Left cardiac atrium (tissue), 4 donors: ENCODE measurements at places on chromosomes 11 and 22. TPM values are rescaled to one million over a fixed set of nuclear protein-coding genes. Genes with fewer than 3 reads are reported as not detected.

DNA sequence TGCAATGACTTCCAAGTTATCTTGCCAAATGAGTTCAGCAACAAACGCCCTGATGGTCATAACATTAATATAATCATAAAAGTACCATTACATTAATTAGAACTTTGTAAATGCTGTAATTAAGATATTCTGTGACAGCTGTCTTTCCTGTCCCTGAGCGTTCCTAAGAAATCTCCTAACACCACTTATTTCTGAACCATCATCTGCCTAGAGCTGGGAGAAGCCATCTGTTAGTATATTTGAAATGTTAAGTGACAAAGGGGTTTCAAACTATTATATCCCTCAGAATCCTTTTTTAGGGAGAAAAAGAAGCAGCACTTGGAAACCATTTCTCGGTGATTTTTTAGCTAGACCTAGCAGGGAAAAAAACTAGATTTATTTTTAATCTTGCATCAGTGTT lies 657.5 kb downstream of the FAM181B start:
- DNase-seq: no peak

DNA sequence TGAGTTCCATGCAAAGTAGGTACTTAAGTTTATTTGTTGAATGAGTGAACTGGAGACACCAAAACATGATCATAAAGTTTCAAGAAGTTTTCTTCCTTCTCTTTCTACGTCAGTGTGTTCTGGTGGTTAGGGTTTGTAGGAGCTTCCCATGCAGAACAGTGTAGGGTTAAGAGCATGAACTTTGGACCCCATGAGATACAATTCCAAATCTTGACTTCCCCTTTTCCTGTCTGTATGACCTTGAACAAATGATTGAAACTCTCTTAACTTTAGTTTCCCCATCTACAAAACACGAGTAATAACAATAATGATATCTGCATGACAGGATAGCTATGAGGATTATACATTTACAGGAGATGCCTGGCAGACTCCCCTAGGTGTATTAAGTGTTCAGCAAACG lies 41.0 kb upstream of the TENM4 start:
- no peak for DNase-seq

GRCh38 chr22:18975434-18976196 lies 39.5 kb upstream of the PRODH start:
- peak; percentile 7 for DNase-seq

DNA sequence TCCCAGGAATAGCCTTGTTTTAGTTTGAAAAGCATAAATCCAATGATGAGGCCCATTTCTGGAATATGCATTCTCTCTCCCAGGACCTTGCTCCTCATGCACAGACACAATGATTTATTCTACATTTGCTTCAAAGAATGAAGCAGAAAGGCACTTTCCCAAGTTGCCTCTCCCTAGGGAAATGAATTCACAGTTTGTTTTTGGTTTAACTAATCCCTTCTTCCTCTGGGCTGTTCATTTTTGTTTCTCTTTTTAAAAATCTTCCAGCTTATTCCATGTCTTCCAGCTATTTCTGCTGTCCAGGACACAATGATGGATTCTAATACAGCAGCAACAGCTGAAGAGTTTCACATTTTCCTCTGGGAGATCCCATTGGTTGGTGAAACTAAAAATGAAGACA lies 1529.2 kb upstream of the TENM4 start:
- no peak for DNase-seq

DNA sequence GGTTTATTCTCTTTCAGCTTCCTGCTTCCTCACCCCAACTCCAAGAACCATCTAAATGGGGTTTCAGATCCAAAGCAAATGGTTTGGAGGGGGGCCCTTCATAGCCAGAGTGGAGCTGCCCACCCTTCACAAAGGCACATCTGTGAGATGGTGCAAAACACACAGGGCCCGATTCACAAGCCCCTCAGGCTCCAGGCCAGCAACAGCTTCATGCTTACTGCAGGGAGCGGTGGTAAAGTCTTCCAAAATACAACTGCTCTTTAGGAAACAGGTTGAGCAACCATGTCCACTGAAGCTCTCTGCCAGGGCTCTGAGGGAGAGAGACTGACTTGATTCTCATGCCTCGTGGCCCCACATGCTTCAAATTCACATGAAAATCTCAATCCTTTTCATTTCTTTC lies 213.0 kb upstream of the NARS2 start:
- no peak for DNase-seq

The RNF215 gene
- total RNA-seq: 12.9 TPM

The NOX4 gene
- 5.2 TPM for total RNA-seq

The SCGB1D2 gene
- total RNA-seq: not detected

The ZNRD2 gene
- 35.0 TPM for total RNA-seq

The EMID1 gene
- total RNA-seq: 0.52 TPM
